ENCODE measurements at places on chromosomes 2 and 18. TPM values are rescaled to one million over a fixed set of nuclear protein-coding genes. Genes with fewer than 3 reads are reported as not detected.

Gene ODC1
- 29.5 TPM for polyA plus RNA-seq

Gene FIGN
- polyA plus RNA-seq, result 2.1 TPM

Gene CFC1
- polyA plus RNA-seq, result 385 TPM

Gene LRRC30
- polyA plus RNA-seq, result not detected

- no peaks in the 10 kb centered on the region for H3K27me3 ChIP-seq
- H3K4me3 ChIP-seq, result no peak overlapping the region
- no peaks in the 10 kb centered on the region for H3K4me1 ChIP-seq
- H3K27ac ChIP-seq, result no peak overlapping the region
- H3K36me3 ChIP-seq, result no peaks in the 10 kb centered on the region
- no peak for DNase-seq
These were observed 482.3 kb downstream of the TNS1 start for GRCh38 chr2:217520356-217521010.

DNA sequence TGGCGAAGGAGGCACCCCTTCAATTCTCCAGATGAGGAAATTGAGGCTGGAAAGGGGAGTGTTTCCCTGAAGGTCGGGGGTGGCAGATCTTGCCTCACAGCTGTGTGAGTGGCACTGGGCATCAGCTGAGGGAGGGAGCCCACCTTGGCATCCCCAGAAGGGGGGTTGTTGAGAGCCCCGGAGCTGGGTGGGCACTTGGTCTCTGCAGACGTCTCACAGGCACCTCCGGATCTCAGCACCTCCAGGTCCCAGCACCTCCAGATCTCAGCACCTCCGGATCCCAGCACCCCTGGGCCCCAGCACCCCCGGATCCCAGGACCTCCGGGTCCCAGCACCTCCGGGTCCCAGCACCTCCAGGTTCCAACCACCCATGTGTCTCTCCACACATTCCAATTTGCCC, 137.9 kb downstream of the NFATC1 start:
- no peaks in the 10 kb centered on the region for H3K4me1 ChIP-seq
- no peak overlapping the region for H3K27ac ChIP-seq
- no peaks in the 10 kb centered on the region for H3K27me3 ChIP-seq

GRCh38 chr2:144522897-144523595, 3.1 kb upstream of the ZEB2 start:
- peaks cover 9% of the 10 kb centered on the region for H3K27me3 ChIP-seq
- H3K36me3 ChIP-seq, result no peaks in the 10 kb centered on the region
- H3K4me1 ChIP-seq, result no peaks in the 10 kb centered on the region
- DNase-seq, result no peak
- no peak overlapping the region for H3K4me3 ChIP-seq

GRCh38 chr2:101477556-101477955, 2.6 kb upstream of the RFX8 start:
- no peaks in the 10 kb centered on the region for H3K4me1 ChIP-seq
- H3K4me3 ChIP-seq, result no peak overlapping the region
- no peak overlapping the region for H3K27ac ChIP-seq
- H3K27me3 ChIP-seq, result no peaks in the 10 kb centered on the region

GRCh38 chr2:200939832-200940231, 23.6 kb downstream of the ORC2 start:
- H3K27me3 ChIP-seq, result no peaks in the 10 kb centered on the region
- H3K27ac ChIP-seq, result no peak overlapping the region
- H3K4me1 ChIP-seq, result no peaks in the 10 kb centered on the region
- peaks cover 9% of the 10 kb centered on the region for H3K36me3 ChIP-seq

Gene RGPD4
- polyA plus RNA-seq, result not detected

DNA sequence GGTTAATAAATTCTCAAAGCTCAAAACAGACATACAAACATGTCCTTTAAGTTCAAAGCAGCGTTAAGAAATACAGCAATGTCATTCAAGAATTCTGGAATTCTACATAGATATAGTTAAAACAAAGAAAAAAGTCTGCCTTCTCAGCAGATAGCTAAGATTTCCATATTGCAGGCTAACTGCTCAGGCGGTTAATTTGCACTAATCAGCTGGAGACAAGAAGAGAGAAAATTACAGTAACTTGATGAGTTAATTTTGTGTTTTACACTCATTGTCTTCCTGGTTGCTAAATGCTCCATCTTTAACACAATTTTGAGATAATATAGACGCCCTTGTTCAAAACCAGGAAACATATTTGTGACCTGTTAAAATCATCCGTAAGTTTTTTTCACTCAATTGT, 1012.0 kb downstream of the LRP1B start:
- H3K4me3 ChIP-seq, result no peak overlapping the region
- H3K27ac ChIP-seq, result no peak overlapping the region
- no peaks in the 10 kb centered on the region for H3K36me3 ChIP-seq
- no peaks in the 10 kb centered on the region for H3K4me1 ChIP-seq
- H3K27me3 ChIP-seq, result no peaks in the 10 kb centered on the region
